GM20000 (cell line): ENCODE measurements at places on chromosomes 3 and 15.

GRCh38 chr3:143482106-143483088, 362.8 kb downstream of the CHST2 start:
- DNase-seq, result no peak

DNA sequence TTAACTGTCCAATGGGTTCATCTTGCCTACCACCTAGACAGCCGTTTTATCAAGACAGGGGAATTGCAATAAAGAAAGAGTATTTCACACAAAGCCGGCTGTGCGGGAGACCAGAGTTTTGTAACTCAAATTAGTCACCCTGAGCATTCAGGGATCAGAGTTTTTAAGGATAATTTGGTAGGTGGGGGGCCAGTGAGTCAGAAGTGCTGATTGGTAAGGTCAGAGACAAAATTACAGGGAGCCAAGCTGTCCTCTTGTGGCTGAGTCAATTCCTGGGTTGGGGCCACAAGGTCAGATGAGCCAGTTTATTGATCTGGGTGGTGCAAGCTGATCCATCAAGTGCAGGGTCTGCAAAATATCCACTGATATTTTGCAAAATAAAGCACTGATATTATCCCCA, 29.9 kb upstream of the GPD1L start:
- no peak for DNase-seq

DNA sequence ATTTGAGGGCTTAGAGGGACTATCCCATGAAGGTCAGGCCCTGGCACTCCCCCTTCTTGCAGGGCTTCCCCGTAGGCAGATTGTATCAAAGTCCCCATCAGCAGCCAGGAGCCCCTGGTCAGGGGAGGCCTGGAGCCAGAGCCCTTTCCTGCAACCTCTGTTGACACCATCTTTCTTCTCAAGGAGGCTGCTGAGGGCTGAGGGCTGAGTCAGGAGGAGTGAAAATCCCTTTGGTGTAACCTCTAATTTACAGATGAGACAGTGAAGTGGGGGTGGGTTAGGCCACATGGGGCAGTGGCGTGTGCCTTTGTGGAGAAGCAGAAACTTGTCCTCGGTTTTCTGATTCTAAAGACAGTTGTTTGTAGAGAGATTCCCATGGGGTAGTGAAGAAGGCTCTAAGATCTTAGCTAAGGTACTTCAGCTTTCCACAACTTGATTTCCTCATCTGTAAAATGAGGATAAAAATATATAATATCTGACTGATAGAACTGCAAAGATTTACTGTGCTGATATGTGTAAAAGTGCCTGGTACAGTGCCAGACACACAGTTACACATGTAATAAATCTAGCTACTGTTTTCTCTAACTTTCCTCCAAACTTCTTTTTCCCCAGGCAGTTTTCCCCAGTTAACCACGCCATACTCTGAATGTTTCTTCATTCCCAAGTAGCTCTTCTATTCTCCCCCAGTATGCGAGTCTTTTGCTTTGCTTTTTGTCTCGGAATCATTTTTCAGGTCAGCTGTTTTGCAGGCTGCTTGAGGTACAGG, 249.4 kb upstream of the TPM1 start:
- no peak for DNase-seq

DNA sequence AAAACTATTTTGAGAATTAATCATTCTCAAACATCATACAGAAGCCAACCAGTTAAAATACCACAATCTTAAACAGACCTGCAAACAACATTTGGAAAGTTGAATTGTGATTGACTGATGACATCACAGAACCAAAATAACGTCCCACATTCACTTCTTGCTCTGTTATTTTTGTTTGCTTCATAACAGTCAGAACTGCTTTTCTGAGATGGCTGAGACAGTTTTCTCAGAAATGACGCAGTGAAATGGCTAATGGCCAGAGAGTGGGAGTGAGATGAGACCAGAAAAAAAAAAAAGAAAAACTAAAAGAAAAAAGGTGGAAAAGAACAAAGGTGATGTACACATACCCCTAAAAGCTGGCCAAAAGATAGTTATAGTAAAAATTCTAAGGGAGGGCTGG, 1061.2 kb downstream of the FHIT start:
- DNase-seq, result no peak

- no peak for DNase-seq
These were observed 34.2 kb downstream of the LIMD1 start for GRCh38 chr3:45628746-45629145.

GRCh38 chr15:60021589-60022378, 17.7 kb downstream of the FOXB1 start:
- no peak for DNase-seq

DNA sequence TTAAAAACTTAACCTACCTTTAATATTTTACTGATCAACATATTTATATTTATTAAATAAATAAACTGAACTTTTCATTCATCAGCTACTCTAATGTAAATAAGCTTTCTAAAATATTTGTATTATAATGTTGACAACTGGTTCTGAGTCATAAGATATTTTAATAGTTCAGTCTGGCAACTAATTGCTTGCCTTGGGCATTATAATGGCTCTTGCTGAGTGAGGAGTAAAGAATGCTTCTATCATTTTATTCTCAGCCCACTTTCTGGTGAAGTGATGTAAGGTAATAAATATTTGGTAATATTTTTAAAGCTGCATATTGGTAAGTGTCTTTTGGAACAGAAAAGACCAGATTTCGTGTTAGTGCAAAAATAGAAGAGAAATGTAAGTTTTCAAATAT, 81.5 kb downstream of the DIPK2A start:
- no peak for DNase-seq

DNA sequence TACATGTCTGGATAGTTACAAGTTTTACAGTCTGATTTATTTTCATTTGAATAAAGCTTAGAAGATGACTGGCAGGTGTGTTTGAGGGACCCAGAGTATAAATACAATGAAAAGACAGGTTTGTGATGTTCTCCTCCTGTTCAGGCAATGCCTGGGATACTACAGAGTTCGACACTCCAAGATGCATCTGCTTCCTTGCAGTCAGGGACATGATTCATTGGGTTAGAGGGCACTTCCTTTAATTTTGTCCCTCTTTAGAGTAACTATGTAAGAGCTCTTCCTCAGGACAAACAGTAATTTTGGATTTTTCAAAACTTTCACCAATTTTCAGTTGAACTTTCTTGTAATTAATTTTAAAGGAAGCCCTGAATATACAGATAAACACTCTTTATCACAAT, 102.0 kb downstream of the LMLN start:
- DNase-seq, result no peak

GRCh38 chr3:134179508-134179907, 71.2 kb downstream of the RYK start:
- no peak for DNase-seq

DNA sequence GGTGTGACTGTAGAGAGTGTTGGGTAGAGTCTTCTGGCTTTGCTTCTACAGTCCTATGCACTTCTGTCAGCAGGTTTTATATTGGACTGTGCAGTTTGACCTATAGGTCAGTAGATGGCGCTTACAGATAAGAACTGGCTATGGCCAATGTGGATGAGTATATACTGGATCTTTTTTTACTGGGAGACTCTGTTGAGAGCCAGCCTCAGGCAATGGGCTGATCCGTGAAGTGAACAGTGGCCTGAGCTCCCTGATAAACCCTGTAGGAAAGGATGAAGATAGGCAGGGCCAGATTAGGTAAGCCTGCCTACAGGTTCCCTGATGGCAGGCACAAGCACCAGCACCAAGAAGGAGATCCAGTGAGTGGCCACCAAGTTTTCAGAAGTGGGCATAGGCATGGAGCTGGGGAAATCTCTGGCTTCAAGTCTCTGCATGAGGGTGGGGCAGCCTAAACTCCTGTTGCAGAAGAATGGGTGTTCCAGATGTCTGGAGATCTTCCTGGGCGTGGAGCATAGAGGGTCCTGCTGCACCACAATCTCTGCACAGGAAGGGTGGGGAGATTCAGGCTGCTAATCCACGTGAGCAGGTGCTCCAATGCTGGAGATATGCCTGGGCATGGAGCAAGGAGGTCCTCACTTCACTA, 326.0 kb upstream of the SGO1 start:
- peak; percentile 17 for DNase-seq

GRCh38 chr3:153210660-153211059, 48.6 kb downstream of the RAP2B start:
- DNase-seq, result no peak

GRCh38 chr3:111739311-111739911, 119.7 kb upstream of the PHLDB2 start:
- no peak for DNase-seq

DNA sequence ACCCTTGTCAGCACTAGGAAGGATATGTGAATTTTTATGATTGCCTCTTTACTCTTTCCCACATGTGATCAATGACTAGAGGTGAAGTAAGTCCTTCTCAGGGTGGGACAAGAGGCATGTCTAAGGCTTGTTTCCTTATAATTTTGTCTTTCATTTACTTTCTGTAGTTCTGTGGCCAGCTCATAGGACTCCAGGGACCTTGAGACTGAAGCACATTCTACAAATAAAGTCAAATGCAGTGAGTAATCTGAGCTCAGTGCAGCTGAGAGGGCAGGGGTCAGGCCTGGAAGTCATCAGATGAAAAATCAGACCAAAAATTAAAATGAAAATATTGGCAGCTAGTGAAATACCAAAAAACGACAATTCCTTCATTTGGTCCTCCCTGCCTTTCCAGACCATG, 424.7 kb upstream of the THBS1 start:
- no peak for DNase-seq

DNA sequence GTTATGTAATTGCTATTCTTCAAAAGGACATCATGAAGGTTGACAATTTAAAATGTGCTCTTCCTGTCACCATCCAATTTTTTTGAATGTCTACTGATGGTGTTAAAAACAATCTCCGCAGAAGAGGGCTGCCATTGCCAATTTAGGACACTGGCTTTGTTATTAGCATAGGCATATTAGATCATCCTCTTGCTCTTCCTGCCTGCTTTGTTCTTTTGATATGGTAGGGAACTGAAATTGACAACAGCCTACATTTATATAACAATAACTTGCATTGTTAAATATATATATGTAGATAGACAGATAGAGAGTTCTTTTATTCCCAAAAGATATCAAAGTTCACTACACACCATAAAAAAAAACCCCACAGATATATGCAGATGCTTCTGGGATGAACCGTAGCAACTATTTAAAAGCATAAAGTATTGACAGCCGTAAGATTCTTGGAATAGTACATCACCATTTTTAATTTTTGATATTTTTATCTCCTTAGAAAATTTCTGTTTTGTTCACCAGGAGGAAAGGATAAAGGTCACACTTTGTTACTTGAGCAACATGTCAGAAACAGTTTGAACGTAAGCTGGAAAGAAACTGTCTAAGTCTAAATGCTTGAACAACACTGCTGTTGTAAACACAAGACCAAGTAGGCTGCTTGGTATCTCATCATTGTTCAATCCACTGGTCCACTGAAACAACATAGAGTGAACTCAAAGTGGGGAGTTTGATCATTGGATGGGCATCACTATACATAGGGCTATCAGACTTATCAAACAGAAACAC, 66.5 kb downstream of the MDFIC2 start:
- DNase-seq, result no peak

- no peak for DNase-seq
These were observed 79.0 kb upstream of the SELENOK start for GRCh38 chr3:53970661-53971060.

- DNase-seq, result no peak
These were observed 326.1 kb upstream of the ROPN1 start for GRCh38 chr3:124318014-124318413.

- no peak for DNase-seq
These were observed 95.4 kb upstream of the DAZL start for GRCh38 chr3:16700651-16701050.

GRCh38 chr15:66251790-66252684, 1.5 kb downstream of the MEGF11 start:
- DNase-seq, result peak; percentile 92

- no peak for DNase-seq
These were observed 5.9 kb downstream of the ACSBG1 start for GRCh38 chr15:78228356-78228996.

DNA sequence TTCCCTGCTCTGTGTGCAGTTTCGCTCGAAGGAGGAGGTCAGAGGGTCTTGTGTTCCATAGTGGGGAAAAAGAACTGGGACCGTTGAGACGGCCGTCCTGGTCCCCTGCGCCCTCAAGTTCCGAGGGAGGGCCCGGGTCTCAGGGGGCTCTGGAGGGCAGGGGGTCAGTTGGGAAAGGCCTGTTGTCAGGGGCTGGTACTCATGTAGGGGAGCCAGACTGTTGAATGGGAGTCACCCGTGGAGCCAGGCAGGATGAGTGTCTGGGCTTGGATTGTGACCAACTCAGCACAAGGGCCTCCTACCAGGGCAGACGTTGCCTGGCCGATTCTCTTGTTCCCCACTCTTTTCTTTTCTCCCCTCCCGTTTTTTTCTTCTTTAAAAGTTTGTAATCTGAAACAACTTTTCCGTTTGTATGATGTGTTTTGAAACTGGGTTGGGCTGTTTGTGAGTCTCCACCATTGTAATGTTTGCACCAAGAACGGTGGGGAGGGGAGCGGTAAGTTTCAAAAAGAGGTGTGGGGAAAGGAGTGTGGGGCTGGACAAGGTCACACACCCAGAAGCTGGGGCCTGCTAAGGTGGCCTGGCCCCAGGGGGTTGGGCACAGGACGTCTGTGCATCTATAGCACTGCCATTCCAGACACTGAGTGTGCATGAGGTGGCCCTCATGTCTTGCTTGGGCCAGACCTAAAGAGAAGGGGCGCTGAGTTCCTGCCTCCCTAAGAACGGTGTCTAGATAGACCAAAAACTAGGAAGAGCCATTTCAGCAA, 1.1 kb downstream of the CMTM7 start:
- DNase-seq, result peak; percentile 42

GRCh38 chr3:153232851-153233271, 70.8 kb downstream of the RAP2B start:
- DNase-seq, result no peak

DNA sequence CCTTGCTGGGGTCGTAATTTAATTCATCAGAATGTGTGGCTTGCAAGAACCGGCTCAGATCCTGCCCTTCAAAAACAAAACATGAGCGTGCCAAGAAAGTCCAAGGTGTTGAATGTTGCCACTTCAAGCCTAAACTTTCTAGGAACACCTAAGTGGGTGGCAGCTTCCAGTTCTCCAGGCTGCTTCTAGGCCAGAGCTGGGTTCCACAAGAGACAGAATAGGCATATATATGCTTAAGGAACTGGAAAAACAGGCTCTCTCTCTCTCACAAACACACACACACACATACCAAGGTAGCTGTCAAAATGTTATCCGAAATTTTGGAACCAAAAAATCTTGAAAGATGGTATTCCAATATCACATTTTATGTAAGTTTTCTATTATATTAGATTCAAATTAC, 890 bp upstream of the ADIPOQ start:
- DNase-seq, result no peak
